Upper lobe of right lung (tissue), 1 donor: ENCODE measurements at places on chromosomes 7 and 10. TPM values are rescaled to one million over a fixed set of nuclear protein-coding genes. Genes with fewer than 3 reads are reported as not detected.

DNA sequence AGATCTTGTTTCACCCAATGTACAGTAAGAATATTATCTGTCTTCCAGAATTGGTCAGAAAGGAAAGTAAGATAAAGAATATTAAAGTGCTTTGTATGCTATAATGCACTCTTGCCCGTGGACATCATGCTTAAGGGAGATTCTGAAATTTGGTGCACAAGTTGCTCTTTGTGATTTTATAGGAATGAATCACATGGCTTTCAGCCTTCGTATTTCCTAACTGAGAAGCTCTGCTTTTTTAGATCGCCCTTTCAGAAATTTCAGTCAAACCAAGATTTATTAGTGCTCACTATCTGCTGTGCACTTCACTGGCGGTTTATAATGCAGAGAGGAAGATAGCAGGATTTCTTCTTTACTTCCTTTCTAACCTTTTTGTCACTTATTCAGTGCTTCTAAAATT, 1248.5 kb upstream of the LRRN3 start:
- no peaks in the 10 kb centered on the region for H3K4me1 ChIP-seq
- no peak for DNase-seq
- H3K27ac ChIP-seq = no peak overlapping the region
- H3K36me3 ChIP-seq = no peaks in the 10 kb centered on the region
- H3K4me3 ChIP-seq = no peak overlapping the region

GRCh38 chr10:110546499-110547110, 20.9 kb upstream of the SMC3 start:
- no peaks in the 10 kb centered on the region for H3K27me3 ChIP-seq
- no peak for DNase-seq
- no peaks in the 10 kb centered on the region for H3K36me3 ChIP-seq
- no peak overlapping the region for H3K27ac ChIP-seq

DNA sequence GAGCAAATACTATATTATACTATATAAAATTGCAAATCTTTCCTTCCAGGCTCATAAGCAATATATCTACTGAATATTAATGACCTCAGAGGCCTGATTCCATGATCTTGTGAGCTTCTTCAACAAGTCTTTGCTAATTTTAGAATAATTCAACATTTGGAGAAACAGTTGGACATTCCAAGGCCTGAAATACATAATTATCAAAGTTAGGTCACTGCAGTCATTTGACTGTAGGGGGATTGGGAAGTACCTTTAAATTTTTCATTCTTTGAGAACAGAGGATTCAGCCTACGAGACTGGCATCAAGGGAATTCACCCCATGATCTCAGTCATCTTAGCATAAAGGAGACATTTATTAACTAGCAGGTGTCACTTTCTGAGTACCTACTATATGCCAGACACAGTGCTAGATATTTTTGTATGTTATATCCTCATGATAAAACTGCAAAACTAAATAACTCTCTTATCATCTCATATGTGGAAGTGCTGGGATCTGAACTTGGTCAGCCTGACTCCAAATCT, 85.4 kb downstream of the DOCK4 start:
- H3K4me1 ChIP-seq = no peaks in the 10 kb centered on the region
- DNase-seq = no peak
- H3K36me3 ChIP-seq = no peaks in the 10 kb centered on the region
- no peaks in the 10 kb centered on the region for H3K27me3 ChIP-seq

DNA sequence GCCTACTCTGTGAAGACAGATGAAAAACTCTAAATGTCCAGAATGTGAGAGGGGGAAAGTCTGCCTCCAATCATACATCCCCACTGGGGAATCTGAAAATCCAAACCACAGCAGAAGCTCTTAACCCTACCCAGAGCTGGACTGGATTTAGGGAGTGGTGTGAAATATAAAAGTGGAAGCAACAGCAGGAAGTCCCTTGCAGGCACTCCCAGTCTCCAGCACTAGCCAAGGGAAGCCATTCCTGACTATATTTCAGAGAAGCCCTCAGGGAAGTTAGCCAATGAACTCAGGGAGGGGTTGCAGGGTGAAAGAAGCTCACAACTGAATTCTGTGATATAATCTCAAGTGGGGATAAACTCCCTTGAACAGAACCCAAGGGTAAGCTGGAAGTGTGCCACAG, 51.5 kb downstream of the CRPPA start:
- no peaks in the 10 kb centered on the region for H3K4me1 ChIP-seq
- no peaks in the 10 kb centered on the region for H3K27me3 ChIP-seq
- no peak overlapping the region for H3K4me3 ChIP-seq
- H3K36me3 ChIP-seq = no peaks in the 10 kb centered on the region
- no peak for DNase-seq
- no peak overlapping the region for H3K27ac ChIP-seq

DNA sequence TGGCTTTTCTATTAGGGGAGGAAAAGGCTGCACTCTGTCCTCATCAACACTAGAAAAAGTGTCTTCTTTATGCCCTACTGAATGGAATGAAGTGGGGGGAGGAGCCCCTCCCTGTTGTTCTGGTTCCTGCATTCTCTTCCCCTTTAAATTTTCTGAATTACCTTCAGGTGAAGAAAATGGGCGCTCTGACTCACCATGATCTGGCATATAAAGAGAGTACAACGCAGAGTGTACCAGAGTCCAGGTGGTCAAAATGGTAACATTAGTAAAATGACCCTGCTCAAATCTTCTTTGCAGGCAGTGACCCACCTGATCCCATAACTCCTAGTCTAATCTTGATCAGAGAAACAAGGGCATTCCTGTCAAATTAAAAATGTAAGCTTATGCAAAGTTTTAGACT, 80.7 kb downstream of the THSD7A start:
- H3K27me3 ChIP-seq = no peaks in the 10 kb centered on the region
- H3K4me3 ChIP-seq = no peak overlapping the region
- H3K4me1 ChIP-seq = no peaks in the 10 kb centered on the region
- no peaks in the 10 kb centered on the region for H3K36me3 ChIP-seq
- no peak overlapping the region for H3K27ac ChIP-seq

- H3K27ac ChIP-seq = peak overlapping the region; percentile 67
- H3K27me3 ChIP-seq = no peaks in the 10 kb centered on the region
- H3K4me1 ChIP-seq = peaks cover 29% of the 10 kb centered on the region
These were observed 38.2 kb downstream of the ENTPD1 start for GRCh38 chr10:95794195-95794594.

GRCh38 chr10:103395754-103396066, 565 bp downstream of the ATP5MK start:
- H3K4me1 ChIP-seq = peaks cover 21% of the 10 kb centered on the region
- peak overlapping the region; percentile 85 for H3K27ac ChIP-seq
- no peak for DNase-seq

COL1A2 gene
- total RNA-seq = 321 TPM

POR gene
- 232 TPM for total RNA-seq

FAM25A gene
- total RNA-seq = not detected
